ENCODE measurements at places on chromosomes 1 and 21.

DNA sequence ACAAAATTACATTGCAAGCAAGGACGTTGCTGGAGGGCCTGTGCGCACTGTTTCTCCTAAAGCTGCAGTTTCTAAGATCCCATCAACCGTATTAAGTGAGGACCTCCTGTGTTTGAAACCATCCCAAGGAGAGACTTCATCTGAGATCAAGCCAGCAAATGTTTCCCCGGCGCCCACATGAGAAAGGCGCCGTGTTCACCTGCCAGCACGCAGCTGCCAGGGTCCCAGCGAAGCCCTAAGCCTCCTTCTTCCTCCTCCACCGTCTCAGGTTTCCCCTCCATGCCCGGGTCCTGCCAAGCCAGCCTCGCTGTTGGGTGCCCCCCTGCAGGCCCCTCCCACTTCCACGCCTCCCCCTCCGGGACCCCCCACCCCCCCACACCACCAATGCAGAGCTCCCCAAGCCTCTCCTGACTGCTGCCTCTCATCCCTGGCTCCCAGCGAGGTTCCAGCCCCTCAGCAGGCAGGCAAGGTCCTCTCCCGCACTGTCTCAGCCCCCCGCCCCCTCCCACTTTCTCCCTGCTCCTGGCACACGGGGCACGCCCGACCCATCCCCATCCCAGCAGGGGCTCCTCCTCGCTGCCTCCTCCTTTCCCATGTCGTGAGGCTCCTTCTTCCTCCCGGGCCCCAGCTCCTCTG lies 8.6 kb upstream of the TFF1 start:
- no peak for DNase-seq

- DNase-seq, result no peak
Observed at GRCh38 chr1:44347280-44347679, 7.8 kb downstream of the ERI3 start.

GRCh38 chr1:30514945-30515344 lies 208.4 kb downstream of the MATN1 start:
- DNase-seq, result no peak

DNA sequence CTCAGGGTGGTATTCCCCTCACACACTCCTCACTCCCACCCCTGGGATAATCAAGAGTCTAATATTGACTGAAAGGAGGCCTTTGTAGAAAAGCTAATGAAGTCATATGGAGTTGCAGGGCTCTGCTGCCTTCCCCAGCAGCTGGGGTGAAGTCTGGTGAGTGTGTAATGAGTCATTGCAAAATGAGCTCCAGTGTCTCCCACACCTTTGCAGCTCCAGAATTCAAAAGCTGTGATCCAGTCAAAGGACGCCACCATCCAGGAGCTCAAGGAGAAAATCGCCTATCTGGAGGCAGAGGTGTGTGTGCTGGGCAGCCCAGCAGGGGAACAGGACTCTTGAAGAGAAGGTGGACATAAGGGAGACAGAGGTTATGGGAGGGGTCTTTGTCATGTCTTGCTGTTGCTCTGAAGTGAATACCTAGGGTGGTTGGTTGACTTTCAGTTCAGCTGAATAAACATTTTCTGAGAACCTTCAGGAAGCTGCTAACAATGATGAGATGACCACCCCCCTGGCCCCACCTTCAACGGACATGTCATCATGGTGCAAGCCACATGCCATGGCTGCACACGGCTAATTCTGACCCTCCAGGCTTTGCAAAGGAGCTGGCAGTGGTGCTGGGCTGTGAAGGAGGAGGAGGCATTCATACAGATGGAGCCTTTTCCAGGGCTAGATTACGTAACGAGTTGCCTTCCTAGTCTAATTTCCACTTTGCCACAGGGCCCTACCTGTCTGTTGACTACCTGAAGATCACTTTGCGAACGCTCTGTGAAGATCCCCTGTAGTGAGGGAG lies 32.2 kb upstream of the SNX27 start:
- no peak for DNase-seq

DNA sequence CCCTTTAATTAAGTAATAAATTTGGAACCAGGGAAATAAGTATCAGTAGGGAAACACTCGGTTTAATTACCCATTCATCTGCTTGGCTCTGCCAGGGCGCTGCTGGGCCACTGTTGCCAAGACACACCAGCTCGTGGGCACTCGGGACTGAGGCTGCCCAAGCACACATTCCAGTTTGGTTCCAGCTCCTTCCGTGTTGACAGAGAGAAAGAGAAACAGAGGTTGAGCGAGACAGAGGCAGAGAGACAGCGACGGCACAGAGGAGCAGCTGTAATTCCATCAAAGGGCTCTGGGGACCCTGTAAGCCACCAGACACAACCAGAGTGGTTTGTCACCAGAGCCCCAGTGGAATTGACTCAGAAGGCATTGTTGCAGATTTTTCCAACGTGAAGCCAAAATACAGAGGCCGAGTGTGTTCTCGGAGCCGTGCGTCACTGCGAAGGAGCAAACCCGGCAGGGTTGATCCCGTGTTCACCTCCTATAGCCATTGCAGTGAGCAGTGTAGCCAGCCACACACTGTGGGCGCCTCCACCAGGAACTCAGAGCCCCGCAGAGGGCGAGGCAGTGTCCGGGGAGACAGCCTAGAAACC lies 33.5 kb downstream of the SYF2 start:
- no peak for DNase-seq

- no peak for DNase-seq
Observed at GRCh38 chr21:30101967-30102366, 64.6 kb downstream of the CLDN17 start.

- no peak for DNase-seq
Observed at GRCh38 chr1:98947071-98947470, 57.6 kb downstream of the PLPPR5 start.
